ENCODE measurements at places on chromosomes 2 and 18.
A peak's percentile ranks its signal among the peaks of the same experiment; 100 is the strongest.

DNA sequence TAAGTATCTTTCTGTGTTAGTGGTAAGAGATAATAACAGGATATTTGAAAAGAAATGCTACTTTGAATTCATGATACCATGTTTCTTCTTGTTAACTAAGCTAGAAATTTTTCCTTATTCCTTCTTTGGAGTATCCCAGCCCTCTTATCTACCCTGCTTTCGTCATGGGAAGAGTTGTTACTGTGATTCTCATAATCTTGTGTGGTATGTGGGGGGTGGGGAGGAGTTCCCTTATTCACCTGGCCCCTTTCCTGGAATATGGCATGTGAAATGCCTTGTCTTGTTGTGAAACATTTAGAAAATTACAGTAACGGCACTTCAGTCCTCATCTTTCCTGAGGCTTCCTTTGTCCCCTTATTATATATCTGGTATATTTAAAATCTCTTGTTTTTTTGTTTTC lies 129.9 kb downstream of the NCOA1 start:
- DNase-seq = no peak

- DNase-seq = no peak
Measured at GRCh38 chr2:59791004-59791618, 762.3 kb downstream of the BCL11A start.

DNA sequence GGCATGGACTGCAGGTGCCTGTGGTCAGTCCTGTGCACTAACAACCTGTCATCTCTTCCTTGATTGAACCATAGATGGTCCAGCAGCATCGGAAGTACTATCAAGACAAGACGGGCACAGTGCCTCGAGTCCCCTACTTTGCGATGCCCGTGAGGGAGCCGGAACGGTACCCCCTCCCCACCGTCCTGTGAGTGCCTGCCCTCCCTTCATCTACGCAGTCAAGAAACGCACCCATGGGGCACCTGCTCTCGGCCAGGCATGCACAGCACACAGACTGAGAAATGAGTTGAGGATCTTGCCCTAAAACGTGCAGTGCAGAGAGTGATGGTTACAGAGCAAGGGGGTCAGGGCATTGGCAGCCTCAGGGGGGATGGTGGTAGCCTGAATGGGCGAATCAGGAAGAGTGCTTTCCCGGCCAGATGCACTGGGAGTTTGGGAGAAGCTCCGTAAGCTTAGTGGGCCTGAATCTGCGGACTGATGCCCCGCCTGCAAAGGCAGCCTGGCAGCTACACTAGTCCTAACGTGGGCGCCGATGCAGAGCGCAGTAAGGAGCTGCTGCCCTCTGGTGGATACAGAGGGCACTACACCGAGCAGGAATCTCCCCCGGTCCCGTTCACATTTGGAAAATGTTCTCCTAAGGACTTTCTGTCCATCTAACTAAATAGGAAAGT lies 63.6 kb downstream of the CIB4 start:
- DNase-seq = peak; percentile 83

GRCh38 chr2:169129703-169130243 lies 60.4 kb downstream of the DHRS9 start:
- no peak for DNase-seq

DNA sequence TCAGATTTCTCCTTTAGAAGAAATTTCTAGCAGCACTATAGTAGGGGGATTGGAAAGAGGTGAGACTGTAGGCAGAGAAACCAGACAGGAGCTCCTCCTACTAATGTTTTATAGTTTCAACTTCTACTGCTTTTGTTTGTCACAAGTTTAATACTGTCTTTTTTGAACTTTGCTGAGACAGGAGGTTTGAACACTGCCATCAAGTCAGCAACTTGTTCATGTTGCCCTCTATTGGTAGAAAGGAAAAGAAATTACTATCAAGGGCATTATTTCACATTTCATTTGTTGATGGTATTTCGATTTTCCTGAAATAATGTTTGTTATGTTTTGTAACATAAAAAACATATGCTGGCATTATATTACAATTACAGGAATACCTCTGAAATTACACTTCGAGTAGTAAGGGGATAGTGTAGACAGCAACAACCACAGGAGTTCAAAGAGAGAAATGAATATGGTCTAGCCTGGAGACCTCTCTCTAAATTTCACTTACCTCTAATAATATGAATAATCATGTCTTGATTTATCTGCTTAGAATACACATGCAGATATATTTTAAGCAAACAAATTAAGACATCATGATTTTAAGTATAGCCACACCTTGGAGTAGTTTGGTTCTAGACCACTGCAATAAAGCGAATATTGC lies 12.4 kb upstream of the CCDC88A start:
- no peak for DNase-seq
